ENCODE measurements at places on chromosomes 2 and 18.

GRCh38 chr18:51824746-51825145 lies 515.3 kb upstream of the DCC start:
- no peak for DNase-seq

- DNase-seq = no peak
Observed at GRCh38 chr18:42576124-42576523, 539.4 kb downstream of the RIT2 start.

DNA sequence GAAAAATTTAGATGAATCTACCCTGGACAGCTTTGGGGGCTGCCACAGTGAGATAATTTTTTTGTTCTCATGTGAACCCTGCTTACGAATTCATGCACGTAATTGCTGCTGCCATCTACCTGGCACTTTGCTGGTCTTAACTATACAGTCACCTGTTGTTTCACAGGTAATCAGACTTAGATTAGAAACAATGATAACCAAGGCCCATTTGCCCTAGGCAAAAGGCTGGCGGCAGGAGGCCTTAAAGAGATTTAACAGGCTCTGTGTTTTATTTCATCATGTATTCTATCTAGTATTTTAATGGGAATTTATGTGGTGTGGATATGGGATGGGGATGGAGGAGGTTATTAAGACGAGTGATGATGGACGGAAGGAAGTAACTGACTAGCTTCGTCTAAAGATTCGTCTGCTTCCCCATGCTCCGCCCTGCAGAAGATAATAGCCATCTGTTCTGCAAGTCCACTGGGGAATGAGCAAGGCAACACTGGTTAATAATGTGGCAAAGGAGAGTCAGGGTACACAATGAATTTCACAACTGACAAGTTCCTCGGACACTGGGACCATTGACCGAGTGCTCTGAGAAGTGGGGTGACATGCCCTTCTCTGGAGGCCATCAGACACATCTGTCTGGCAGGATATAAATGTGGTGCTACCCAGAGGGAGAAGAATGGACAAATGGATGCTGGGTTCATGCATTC lies 291.8 kb upstream of the TNP1 start:
- no peak for DNase-seq

DNA sequence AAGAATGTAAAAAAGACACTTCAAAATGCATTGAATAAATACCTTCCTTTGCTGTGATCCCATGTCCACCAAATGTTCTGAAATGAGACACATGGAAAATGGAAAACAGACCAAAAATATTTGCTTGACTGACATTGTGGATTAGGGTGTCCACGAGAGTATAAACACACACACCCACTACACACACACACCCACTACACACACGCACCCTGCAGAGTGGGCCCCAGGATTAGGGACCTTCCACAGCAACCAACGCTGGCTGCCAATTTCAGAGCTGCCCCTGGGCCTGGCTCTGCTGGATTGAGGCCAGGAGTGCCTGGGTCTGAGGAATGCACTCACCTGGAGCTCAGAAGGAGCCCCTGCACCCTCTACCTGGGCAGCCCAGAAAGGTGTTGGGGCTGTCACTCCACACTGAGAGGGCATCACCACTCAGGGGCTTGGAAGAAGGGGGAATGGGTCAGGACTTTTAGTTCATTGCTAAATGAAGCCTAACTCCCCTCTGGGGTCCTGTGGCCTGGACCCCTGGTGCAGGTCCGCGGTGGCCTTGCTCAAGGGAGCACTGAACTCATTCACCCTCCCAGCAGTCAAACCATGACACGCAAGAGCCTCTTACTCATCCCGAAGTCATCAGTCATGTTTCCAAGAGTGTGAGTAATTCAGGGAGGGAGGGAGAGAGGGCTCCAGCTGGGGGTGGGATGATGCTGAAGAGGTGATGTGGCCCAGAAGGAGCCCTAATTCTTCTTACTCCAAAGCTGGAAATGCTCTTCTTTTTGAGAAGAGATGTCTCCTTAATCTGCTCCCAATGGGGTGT lies 50.2 kb upstream of the PLB1 start:
- DNase-seq = peak; percentile 85

- DNase-seq = no peak
Observed at GRCh38 chr18:14949800-14950664, 202.1 kb downstream of the ANKRD30B start.

GRCh38 chr18:42028247-42028832 lies 73.3 kb downstream of the PIK3C3 start:
- peak; percentile 50 for DNase-seq

DNA sequence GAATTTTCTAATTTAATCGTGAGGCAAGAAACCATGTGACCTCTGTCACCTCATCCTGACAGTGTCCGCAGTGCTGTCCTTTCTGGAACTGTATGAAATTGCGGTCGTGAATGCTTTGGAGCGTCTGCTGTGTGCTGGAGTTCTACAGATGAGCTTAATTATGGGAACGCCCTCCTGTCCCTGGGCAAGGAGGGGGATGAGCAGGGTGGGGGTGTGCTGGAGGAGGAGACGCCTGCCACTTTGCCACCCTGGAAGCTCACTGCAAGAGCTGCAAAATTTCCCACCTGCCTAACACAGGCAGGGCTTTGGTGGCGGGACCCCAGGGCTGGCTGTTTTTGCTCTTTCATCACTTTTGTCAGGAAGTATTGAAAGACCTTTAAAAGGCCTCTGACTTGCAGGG lies 6.5 kb downstream of the LPIN1 start:
- DNase-seq = no peak

DNA sequence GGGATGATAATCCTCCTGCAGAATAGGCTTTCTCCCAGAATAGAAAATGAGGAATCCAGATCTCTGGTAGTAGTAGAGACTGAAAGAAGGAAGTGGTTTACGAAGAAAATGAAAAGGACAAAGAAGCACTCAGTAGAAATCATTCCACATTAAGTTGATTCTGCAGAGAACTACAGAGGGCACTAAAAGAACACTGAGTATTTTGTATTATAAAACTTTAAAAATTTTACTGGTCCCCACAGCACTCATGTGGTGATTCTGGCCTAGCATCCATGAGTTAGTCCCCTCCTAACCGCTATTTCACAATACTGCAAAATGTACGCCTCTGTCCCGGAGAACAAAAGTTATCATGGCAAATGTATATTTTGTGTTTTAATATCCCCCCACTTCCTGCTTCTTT lies 42.9 kb upstream of the SLC35F5 start:
- DNase-seq = peak; percentile 12

DNA sequence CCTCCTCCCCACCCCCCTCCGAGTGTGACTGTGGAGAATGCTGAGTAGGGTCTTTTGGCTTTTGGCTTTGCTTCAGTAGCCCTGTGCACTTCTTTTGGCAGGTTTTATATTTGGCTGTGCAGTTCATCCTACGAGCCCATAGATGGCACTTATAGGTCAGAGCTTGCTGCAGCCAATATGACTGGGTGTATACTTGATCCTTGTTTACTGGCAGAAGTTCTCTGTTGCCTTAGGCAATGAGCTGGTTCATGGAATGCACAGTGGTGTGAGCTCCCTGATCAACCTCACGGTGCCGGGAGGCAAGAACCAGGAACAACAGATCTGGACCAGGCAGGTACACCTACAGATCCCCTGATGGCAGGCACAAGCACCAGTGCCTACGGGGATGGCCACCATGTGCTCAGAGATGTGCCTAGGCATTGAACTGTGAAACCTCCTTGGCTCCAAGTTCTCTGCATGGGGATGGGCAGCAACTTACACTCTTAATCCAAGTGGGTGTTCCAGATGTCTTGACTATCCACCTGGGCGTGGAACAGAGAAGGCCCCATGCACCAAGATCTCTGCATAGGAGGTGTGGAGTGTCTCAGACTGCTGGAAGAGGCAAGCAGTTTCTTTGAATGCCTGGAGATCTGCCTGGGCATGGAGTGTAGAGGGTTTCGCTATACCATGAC lies 190.4 kb downstream of the KIAA1328 start:
- no peak for DNase-seq

GRCh38 chr2:235087832-235088495 lies 136.1 kb downstream of the SH3BP4 start:
- no peak for DNase-seq

Measured in suppressor macrophage (primary cell).